RKO (cell line): ENCODE measurements at places on chromosomes 13 and 19.
A peak's percentile ranks its signal among the peaks of the same experiment; 100 is the strongest.

- DNase-seq = no peak
Measured at GRCh38 chr13:29436721-29437280, 158.7 kb downstream of the SLC7A1 start.

- no peak for DNase-seq
Measured at GRCh38 chr19:39064405-39064804, 19.8 kb upstream of the ACP7 start.

DNA sequence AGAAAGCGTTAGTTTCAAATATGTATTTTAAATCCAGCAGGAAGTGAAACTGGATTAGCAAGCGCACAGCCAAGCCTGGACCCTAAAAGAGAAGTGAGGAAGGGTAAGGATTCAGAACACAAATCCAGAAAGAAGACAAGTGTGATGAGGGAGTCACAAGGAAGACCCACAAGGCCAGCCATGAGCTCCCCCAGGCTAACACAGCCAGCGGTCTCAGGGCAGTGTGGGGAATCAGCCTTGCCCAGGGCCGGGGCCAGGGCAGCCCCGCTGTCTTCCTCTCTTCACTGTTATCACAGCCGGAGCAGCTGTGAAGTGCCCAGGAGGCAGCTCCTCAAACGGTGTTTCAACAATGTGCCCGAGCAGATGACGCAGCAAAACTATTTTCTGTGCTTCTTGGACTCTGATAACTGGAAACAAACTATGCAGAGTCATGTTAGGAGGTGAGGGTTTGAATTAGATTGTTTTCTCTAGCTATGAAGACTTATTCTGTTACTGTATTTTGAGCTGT is 12.2 kb upstream of the CDC16 start:
- DNase-seq = no peak

DNA sequence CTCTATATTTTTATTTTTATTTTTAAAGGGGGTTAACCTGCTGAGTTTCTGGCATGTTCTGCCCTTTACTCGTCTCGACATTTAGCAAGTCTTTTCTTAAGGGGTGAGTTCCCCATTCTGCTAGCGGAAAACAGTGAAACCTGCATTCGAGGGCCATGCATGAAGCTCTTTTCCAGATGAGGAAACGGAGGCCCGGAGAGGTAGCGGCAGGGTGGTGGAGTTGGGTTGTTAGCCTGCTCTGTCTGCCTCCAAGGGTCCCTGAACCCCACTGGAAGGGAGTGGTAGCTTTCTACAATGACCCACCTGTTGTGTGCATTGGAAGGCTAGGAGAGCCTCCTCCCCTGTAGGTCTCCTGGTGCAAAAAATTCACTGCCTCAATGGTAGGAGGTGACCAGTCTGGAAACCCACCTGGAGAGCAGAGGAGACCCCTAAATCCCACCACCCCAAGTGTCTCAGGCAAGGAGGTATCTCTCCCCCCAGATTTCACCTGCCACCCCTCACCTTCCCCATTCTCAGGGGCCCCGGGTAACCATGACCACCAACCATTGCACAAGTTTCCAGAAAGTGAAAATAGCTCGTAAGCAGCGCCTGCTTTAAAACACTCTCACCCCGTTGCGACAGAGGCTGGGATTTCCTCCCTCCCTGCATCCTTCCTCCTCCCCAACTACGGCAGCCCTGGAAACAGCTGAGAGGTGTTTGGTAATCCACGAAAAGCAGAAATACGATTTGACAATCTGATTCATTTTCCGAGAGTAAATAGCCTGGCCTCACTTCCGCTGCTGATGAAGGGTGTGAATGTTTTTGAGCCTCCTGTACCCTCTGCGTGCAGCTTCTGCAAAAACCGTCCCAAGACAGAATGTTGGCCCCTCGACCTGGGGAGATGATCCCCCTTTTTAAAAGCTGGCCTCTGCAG is 3.5 kb downstream of the KLF2 start:
- DNase-seq = peak; percentile 75

GRCh38 chr19:51121257-51121656 is 3.4 kb upstream of the SIGLEC9 start:
- no peak for DNase-seq

DNA sequence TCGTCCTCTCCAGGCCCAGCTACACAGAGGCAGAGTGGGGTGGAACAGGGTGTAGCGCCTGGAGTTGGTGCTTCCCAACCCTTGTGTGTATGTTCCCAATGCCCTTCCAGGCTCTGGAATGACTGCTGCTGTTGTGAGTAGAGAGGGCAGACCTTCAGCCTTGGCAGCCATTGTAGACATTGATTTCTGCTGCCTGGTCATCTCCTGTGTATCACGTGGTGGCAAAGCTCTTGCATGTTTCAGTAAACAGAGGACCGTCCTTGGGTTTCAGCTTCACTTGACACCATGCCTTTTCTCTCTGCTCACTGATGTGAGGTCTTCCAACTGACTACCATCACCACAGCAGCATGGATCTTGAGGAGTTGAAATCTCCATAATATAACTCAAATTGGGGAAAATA is 397.9 kb downstream of the COG6 start:
- no peak for DNase-seq

- DNase-seq = peak; percentile 89
Measured at GRCh38 chr13:66657165-66657881, 572.8 kb downstream of the PCDH9 start.

GRCh38 chr13:44843403-44843802 is 145.9 kb downstream of the NUFIP1 start:
- no peak for DNase-seq

DNA sequence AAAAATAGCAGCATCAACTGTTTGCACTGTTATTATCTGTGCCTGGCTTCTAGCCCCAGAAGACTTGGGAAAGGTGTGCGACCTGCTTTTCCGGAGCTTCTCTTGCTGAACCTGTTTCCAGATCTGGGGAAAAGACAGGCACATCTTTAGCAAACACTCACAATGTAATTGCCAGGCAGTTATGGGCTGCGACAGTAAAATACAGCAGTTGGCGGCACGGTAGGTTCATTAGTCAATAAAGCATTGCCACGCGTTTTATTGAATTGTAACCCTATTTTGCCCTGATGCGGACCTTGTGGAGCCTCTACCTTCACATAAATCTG is 223.7 kb upstream of the TSHZ3 start:
- no peak for DNase-seq

GRCh38 chr13:107650081-107650701 is 565.1 kb downstream of the LIG4 start:
- DNase-seq = peak; percentile 41

DNA sequence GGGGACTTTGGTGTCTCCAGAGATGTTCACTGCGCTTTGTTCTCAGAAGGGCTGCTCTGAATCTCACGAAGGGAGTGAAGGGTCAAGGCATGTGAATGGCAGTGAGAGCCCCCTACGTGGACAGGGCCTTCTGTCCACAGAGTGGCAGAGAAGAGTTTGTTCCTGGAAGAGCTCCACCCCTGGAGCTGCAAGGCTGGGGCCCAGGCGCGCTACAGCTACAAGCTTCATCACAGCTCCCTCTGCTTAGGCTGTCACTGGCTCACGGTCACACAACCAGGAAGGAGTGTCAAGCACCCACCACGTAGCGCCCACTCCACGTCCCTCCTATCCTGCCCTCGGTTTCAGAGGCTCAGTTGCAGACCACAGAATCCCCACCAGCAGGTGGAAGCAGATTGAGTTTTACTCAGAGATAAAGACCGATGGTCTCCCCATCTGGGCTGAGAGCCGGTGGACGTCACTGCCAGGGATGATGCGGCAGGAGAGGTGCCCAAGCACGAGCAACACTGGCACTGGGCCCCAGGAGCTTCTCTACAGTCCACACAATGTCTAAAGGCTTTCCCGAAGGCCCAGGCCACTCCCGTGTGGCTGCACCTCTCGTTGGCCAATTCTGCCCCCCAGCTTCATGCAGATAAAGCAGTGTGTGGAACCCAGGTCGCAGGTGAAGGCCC is 23.0 kb upstream of the TFDP1 start:
- no peak for DNase-seq

GRCh38 chr13:26052337-26052736 is 521 bp upstream of the SHISA2 start:
- DNase-seq = no peak

GRCh38 chr13:96090240-96091101 is 564 bp downstream of the HS6ST3 start:
- DNase-seq = no peak

- peak; percentile 16 for DNase-seq
Measured at GRCh38 chr13:109665781-109666249, 120.6 kb downstream of the IRS2 start.

DNA sequence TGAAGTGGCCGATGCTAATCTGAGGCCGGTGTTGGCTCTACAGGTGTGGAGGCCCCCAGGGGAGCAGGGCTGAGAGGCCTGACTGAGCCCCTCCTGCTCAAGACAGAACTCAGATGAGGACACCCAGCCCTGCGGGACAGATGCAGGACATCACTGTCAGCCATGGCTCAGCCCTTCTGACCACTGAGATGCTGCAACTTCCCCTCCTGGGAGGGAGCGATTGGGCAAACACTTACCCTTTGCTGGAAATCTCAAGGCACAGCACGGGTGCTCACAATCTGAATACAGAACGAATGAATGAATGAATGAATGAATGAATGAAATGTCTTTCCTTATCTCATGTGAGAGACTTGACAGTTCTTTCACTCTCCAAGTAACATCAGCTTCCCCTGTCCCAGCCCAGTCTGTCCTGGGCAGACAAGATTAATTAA is 3.5 kb upstream of the SIGLEC7 start:
- no peak for DNase-seq

- no peak for DNase-seq
Measured at GRCh38 chr19:31350033-31350692, 927 bp upstream of the TSHZ3 start.

DNA sequence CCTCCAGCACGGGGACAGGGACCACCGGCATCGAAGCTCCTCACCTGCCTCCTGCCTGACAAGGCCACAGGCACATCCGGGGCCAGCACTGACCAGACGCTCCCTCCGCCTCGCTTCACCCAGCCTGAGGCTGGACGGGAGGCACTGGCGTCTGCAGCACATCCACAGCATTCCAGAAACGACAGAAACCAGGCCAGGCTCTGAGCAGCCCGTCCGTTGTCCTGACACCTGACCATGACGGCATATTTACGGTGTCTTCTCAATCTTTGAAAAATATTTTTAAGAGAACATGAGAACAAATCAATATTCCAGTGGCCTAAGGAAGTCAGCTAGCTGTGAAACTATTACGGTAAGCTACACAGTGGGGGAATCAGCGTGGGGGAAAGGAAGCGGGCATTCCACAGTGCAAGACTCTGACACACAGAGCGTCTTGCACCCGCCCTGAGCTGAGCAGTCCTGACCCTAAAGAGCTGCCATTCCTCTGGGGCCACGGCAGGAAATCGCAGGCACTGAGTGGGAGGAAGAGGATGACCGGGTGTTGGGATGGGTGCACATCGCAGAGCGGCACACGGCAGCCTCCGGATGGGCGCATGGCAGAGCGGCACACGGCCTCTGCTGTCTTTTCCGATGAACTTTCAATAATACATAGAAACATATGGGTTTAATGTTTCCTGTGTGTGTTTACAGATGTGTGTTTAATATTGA is 26.8 kb downstream of the RASA3 start:
- DNase-seq = no peak

GRCh38 chr13:97141564-97142005 is 80.5 kb upstream of the MBNL2 start:
- DNase-seq = peak; percentile 92

GRCh38 chr13:83298617-83299016 is 583.7 kb downstream of the SLITRK1 start:
- DNase-seq = no peak

DNA sequence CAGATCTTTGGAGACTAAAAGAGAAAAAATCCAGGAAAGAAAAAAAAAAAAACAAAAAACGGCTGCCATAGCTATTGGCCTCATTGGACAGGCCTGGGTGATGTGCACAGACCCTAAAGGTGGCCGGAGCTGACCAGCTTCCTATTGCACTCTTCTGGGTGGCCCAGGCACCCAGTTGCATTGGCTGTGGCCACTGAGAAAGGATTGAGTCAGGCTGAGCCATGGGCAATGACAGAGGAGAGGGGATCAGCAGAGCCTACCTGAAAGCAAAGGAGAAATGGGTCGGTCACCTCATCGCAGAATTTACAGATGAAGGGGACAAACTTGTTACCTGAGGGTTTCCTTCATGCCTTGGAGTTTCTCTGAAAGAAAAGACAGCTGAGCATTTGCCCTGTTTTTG is 17.3 kb downstream of the HMGB1 start:
- no peak for DNase-seq

GRCh38 chr13:54394908-54395307 is 1366.3 kb downstream of the OLFM4 start:
- DNase-seq = no peak

DNA sequence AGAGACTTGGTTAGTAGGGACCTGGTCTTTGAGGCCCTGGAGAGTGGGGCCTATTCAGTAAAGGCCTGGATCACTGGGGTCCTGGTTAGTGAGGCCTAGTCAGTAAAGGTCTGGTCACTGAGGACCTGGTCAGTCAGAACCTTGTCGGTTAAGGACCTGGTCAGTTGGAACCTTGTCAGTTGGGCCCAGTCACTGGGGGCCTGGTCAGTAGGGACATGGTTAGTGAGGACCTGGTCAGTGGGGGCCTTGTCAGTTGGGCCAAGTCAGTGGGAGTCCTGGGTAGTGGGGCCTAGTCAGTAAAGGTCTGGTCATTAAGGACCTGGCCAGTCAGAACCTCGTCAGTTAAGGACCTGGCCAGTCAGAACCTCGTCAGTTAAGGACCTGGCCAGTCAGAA is 43.2 kb upstream of the TPM4 start:
- no peak for DNase-seq

DNA sequence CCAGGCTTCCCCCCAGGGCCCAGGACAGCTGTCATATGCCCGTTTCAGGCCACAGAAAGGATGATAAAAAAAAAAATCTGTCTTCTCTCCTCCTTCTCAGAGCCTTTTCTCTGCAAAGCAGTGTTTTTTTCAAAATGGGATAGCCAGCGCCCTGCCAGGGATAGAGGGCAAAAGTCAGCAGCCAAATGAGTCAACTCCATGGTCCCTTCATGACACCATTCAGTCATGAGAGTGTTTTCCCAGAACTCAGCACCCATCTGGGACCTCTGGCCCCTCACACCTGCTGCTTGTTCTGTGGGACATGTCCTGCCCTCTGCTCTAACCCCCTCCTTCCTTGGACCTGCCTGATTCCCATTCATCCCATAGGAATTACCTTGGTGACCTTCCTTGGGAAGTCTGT is 95.0 kb downstream of the CYSLTR2 start:
- no peak for DNase-seq

DNA sequence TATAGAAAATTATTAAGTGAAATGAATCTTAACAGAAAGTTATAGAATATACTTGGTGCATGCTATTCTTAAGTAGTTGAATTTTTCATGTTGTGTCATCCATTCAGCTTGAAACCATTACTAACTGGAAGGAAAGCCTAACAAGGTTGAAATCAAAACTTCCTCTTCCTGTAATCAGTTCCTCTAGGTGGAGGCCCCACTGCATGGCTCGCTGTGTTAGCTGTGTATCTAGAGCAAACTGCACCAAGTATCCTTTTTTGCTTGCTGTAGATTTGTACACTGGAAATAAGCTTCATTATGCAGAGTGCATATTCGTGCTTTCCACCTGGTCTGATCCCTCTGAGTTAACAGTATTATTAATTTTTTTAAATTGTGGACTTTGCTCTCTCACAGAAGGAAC is 1146.1 kb downstream of the EFNB2 start:
- DNase-seq = no peak

DNA sequence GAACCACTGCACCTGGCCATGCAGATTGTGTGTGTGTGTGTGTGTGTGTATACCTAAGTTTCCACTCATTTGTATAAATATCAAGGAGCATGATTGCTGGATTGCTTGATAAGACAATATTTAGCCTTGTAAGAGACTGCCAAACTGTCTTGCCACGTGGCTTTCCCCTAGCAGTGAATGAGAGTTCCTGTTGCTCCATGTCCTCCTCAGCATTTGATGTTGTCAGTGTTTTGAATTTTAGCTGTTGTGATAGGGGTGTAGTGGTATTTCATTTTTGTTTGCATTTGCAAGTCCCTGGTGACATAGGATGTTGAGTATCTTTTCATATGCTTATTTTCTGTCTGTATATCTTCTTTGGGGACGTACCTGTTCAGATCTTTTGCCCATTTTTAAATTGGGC is 99.0 kb upstream of the ZNF536 start:
- no peak for DNase-seq
